ENCODE measurements at places on chromosomes 1 and 21.

DNA sequence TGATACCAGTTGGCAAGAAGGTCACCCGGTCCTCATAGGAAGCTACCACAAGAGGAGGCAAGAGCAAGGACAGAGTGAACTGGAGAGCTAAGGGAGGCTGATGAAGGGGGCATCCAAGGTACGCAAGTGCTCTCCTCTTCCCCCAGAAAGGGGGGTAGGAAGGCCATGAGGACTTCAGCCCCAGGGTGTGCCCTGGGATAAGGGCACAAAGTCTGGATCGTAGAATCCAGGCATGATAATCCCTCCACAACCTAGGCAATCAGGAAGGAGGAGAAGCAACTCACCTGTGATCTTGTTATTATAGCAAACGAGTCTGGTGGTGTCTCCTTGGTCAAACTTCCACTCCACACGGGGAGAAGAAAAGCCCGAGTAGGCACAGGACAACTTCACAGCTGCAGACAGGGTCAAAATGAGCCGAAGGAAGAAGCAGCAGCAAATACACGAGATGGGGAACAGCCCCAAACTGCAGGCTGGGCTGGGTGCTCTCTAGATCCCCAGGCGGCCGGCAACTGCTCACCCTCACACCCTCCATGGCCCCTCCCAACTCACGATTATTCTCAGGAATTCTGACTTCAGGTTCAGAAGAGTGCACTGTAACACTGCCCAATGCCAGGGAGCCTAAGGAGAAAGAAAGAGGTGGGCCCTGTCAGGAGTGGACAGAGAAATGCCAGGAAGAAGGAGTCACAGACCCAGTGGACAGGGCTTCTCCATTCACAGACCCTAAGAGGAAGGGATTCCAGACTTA lies 20.0 kb downstream of the F11R start:
- DNase-seq: no peak

- no peak for DNase-seq
Observed at GRCh38 chr1:206700445-206701036, 15.8 kb downstream of the MAPKAPK2 start.

GRCh38 chr1:151408891-151409290 lies 9.5 kb downstream of the PSMB4 start:
- no peak for DNase-seq

- DNase-seq: no peak
Observed at GRCh38 chr1:42420911-42421585, 34.8 kb downstream of the ZMYND12 start.

- no peak for DNase-seq
Observed at GRCh38 chr1:203199816-203200571, 13.5 kb upstream of the CHI3L1 start.

- no peak for DNase-seq
Observed at GRCh38 chr21:44614161-44614631, 2.3 kb downstream of the KRTAP10-8 start.

GRCh38 chr1:61255358-61255703 lies 173.0 kb downstream of the NFIA start:
- no peak for DNase-seq

DNA sequence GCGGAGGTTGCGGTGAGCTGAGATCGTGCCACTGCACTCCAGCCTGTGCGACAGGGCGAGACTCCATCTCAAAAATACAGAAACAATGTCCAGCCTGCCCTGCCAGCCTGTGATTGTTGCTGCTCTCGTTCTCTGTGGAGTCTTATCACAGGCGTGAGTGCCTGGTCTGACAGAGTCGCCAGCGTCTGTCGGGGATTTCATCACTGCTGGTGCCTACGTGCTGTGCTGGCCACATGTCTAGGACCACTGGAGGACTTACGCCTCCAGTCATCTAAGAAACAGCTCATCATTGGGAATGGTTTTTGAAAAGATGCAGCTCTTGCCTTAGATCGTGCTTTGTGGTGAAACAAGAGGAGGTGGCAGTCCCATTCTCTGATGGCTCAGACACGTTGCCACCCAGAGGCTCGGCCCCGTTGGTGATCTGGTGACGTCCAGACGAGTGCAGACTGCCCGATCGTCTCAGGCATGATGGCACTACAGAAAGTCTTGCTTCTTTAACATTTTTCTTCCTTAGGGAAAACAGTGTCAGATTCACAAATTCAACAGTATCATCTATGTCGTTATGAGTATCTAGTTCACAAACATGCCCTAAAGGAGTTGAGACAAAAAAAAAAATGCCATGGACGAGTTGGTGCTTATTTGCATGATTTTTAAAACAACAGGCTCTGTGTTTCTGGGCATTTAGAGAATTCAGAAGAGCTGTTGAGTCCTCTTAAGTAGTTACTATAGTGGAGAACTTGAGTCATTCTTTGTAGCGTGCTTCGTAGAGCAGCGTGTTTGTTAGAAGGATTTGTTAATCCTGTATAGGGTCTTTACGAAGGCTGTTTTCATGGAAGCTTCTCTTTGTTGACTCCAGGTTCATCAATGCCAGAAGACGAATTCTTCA lies 47.5 kb downstream of the CBS start:
- no peak for DNase-seq

DNA sequence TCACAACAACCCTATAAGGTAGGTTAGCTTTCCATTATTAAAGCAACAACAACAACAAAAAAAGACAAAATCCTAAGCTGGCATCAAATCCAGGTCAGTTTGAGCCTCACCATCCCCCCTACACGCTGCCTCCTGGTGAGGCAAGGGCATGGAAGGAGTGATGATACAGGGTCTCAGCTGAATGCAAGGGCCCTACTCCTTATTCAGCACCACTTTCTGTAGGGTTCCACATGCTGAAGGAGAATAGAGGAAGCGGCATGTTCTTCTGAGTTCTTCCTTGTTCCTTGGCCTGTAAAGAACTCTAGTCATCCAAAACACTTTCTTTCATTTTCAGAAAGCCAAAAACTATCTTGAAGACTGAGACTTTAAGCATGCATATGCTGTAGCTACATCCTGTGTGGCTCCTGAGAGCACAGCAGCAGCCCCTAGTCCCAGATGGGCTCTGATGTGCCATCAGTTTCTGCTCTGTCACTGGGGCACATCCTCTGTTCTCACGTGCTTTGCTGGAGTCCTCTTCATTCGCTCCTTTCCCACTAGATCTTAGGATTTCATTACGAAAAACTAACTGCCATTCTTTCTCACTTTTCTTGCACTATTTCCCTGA lies 6.2 kb downstream of the ILDR2 start:
- DNase-seq: no peak

DNA sequence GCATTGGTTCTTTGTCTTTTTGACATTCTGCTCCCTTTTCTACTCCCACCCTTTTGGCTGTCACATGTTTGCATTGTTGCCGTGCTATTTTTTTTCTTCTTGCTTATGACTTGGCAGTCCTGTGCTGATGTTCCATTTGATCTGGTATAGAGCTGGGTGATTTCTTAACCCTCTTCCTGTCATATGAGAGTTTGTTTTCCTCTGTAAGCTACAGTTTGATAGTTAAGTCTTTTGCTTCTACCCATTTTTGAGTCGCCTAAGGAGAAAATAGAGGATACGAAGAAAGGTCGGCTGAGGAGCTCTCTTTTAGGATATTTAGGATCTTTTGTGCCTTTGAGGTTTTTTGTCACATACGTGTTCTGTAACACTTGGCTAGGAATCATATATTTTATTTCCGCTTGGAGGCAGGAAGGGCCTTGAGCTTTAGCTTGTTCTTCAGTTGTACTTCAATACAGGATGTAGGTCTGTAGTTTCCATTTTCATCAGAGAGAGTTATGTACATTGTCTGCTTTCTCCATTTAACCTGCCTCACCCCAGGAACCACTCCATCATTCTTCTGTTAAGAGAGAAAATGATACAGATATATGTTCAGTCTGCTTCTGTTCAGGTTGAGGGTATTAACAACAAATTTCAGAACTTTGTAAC lies 150.7 kb downstream of the BACH1 start:
- DNase-seq: no peak

- no peak for DNase-seq
Observed at GRCh38 chr1:77514921-77515776, 167.3 kb downstream of the ZZZ3 start.

DNA sequence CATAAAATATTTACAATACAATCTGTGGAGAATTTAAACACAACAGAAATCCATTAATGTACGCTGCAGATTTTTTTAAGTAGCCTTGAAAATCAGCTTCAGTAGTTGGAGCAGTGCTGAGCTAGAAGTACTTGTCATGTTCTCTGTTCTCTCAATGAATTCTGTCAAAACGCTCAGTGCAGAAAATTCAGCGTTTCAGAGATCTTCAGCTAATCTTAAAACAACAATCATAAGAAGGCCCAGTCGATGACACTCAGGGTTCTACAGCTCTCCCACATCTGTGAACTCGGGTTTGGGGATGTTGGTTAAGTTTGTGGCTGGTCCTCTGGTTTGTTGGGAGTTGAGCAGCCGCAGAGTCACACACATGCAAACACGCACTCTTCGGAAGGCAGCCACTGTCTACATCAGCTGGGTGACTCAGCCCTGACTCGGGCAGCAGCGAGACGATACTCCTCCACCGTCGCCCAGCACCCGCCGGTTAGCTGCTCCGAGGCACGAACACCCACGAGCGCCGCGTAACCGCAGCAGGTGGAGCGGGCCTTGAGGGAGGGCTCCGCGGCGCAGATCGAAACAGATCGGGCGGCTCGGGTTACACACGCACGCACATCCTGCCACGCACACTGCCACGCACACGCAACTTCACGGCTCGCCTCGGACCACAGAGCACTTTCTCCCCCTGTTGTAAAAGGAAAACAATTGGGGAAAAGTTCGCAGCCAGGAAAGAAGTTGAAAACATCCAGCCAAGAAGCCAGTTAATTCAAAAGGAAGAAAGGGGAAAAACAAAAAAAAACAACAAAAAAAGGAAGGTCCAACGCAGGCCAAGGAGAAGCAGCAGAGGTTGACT lies 161.2 kb downstream of the RUNX1 start:
- peak; percentile 89 for DNase-seq

- no peak for DNase-seq
Observed at GRCh38 chr21:29667651-29668050, 272.1 kb downstream of the GRIK1 start.

GRCh38 chr1:160460683-160461287 lies 60.4 kb downstream of the VANGL2 start:
- DNase-seq: no peak

- no peak for DNase-seq
Observed at GRCh38 chr1:168491527-168492164, 52.2 kb downstream of the XCL2 start.

DNA sequence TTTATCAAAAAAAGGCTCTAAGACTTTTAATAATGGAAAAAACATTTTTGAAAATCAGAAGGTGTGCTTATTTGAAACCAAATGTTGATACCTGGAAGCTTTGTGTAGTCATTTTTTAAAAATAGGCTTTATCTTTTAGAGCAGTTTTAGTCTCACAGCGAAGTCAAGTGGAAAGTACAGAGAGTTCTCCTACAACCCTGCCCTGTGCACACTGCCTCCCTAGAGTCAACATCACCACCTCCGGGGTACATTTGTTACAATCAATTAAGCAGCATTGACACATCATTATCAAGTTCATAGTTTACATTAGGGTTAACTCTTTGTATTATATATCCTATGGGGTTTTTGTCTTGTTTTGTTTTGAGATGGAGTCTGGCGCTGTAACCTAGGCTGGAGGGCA lies 10.7 kb upstream of the ERO1B start:
- DNase-seq: no peak

GRCh38 chr21:37483776-37484175 lies 117.2 kb downstream of the DYRK1A start:
- no peak for DNase-seq

- DNase-seq: no peak
Observed at GRCh38 chr1:51669272-51669671, 52.4 kb downstream of the OSBPL9 start.

DNA sequence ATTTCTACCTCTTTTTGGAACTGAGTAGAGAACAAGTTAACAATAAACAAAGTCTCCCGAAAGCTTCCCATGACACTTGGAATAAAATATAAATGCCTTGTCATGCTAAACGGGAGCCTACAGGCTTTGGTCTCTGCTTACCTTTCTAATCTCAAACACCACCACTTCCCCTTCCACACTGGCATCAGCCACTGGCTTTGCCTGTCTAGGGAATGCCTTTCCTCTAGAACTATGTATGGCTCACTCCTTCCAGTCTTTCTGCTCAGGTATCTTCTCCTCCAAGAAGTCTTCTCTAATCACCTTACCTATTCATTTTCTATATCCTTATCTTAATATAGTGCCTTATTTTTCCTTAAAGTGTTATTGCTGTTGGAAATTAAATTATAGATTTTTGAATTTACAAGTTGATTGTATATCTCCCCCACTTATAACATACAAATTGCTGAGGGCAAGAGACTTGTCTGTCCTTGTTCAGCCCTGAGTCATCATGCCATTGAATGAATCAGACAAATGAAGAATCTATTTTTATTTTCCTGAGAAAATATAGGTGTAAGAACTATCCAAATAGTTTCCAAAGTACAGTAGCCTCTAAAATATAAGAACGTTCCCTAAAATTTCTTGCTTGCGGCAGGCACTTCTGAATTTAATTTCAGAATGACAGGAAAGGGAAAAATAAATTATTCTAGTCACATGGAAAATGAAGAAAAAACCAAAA lies 119.2 kb downstream of the TM2D1 start:
- no peak for DNase-seq

GRCh38 chr1:181936269-181936668 lies 125.2 kb downstream of the ZNF648 start:
- DNase-seq: no peak

DNA sequence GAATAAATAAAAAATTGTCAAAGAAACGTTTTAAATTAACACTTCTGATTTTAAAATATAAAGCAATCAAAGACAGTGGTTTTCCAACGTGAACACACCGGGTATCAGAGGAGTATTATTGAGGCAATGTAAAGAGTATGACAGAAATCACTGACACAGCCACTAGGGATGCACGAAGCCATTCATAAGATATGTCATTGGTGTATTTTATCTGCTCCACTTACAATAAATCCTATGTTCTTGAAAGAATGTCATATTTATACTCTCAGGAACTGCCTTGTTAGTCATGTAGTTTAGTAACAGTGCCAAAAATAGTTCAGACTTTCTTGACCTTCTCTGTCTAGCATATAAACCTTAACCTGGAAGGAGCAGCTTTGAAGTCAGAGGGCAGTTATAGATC lies 835.0 kb upstream of the NCAM2 start:
- no peak for DNase-seq

GRCh38 chr1:6456800-6457466 lies 9.0 kb downstream of the TNFRSF25 start:
- no peak for DNase-seq

- no peak for DNase-seq
Observed at GRCh38 chr1:36387141-36387949, 1.6 kb upstream of the STK40 start.

DNA sequence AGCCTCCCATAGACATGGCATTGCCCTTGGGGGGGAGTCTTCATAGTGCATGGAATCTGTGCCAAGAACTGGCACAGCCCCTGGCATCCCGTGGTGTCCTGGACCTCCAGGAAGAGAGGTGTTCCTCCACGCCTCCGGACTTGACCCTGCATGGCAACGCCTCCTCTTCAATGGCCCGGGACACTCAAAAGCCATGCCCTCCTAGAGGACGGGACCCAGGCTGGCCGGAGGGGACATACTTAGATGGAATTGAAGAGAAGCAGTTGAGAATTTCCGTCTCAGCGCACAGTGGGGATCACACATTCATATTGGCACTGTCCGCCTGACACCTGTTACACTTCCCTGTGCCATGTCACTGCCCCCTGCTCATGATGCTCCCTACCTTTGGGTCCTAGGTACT lies 38.4 kb upstream of the TENT5C start:
- no peak for DNase-seq

All from stimulated activated CD8-positive, alpha-beta memory T cell treated with anti-CD3 and anti-CD28 coated beads, Interleukin-7, amount 100 ng/mL, for 48 hours (primary cell).